Epithelial cell of alveolus of lung (primary cell): ENCODE measurements at places on chromosomes 3 and 15. TPM values are rescaled to one million over a fixed set of nuclear protein-coding genes. Genes with fewer than 3 reads are reported as not detected.

Gene PPARG
- 11.0 and 48.1 TPM in 2 replicates for total RNA-seq

Gene SPTBN5
- total RNA-seq, result under 0.01 and 0.24 TPM in 2 replicates

Gene CCDC13
- 1.8 and 2.2 TPM in 2 replicates for total RNA-seq

Gene DGKG
- total RNA-seq, result 1.3 TPM in 1 of 2 replicates, not detected in the other

Gene PARP6
- 12.4 and 28.2 TPM in 2 replicates for total RNA-seq

Gene SERINC4
- total RNA-seq, result not detected in 2 replicates

Gene TMEM158
- total RNA-seq, result 25.3 and 153 TPM in 2 replicates

Gene CAV3
- not detected in 2 replicates for total RNA-seq

Gene GOLGA8M
- 0.26 TPM in 1 of 2 replicates, not detected in the other for total RNA-seq

Gene OR5K2
- total RNA-seq, result not detected in 2 replicates

Gene ZDHHC19
- total RNA-seq, result not detected in 2 replicates
